Muscle of leg (tissue), 16 donors: ENCODE measurements at places on chromosomes 12 and 14. TPM values are rescaled to one million over a fixed set of nuclear protein-coding genes. Genes with fewer than 3 reads are reported as not detected.

Gene FSCB
- not detected for polyA plus RNA-seq

DNA sequence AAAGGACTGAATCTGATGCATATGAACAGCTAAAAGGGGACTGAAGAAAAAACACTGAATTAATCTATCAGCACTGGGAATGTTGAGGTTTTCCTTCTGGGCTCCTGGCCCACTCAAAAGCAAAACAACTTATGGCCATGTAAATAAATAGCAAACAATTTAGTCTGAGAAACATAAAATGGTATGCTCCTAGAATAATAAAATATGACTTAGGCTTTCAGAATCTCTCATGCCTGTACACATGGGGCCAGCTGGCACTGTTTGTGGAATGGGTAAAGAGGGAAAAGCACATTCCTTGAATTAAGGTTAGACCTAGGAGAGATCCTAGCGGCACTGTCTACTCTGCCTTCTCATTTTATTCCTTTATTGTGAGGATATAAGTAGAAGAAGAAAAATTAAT lies 6.2 kb downstream of the KLHDC2 start:
- DNase-seq, result no peak

DNA sequence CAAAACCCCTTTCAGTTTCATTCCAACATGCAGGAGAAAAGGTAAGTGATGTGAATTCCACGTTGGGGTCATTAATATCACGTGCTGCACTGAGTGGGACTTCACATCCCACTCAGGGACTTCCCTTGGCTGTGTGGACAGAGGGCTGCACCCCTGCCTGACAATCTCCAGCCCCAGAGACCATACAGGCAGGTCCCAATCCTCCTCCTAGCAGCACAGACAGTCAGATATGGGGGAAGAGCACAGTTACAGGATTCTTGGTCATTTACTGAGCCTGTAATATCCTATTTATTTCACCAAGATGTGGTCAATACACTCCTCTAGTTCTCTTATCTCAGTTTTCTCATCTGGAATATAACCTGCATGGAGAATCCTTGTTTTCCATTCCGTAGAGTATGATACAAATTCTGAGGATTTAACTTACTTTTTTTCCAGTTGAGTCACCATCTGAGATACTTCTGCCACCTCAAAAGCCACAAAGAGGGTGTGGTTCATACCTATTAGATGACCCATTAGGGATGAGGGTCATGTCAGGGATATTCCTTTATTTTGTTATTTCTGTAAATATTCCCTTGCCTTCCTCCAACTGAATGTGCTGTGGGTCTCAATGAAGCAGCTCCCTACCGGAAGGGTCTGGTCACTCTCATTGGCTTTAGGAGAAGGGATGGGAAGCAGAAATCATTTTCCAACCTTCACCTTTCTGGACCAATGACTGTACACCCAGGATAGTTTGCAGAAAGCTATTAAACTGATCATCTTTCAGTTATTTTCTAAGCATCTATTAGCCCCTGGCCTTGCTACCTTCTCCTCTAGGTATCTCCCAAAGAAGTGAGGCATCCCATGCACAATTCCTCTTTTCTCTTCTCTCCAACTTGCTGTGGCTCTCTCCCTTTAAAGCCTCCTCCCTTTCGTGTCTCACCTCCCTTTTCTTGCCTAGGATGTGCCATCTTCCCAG lies 43.0 kb upstream of the NTF3 start:
- no peak for DNase-seq

Gene MMP17
- 6.0 TPM for polyA plus RNA-seq

GRCh38 chr12:72612171-72612570 lies 340.0 kb downstream of the TRHDE start:
- no peak for DNase-seq

GRCh38 chr14:58637040-58637390 lies 747 bp upstream of the DACT1 start:
- peak; percentile 91 for DNase-seq

DNA sequence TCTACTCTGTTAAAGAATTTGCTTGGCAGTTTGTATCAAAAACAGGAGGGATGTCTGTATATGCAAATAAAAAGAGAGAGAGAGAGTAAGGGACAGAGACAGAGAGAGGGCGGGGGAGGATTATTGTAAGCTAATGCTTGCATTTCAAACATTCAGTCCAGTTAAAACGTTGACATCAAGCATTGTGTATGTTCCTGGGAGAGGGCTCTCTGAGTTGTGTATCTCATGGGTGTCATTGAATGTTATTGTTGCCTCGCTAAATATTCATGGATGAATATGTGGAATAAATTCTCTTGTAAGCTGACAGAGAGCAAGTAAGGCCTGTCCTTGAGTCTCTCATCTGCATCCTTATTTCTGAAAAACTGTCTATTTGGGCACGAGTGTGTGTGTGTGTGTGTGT lies 78.8 kb upstream of the VRK1 start:
- no peak for DNase-seq

DNA sequence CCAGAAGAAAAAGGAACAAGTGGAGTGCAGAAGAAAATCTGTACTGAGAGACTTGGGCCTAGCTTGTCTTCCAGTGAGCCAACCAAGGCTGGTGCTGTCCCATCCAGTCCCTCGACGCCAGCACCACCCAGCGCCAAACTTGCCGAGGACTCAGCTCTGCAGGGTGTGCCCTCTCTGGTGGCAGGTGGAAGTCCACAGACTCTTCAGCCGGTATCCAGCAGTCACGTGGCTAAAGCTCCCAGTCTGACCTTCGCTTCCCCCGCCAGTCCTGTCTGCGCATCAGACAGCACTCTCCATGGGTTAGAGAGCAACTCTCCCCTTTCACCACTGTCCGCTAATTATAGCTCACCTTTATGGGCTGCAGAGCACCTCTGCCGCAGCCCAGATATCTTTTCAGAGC lies 15.6 kb downstream of the CIPC start:
- no peak for DNase-seq

- peak; percentile 75 for DNase-seq
These were observed 23.0 kb downstream of the FAM222A start for GRCh38 chr12:109736552-109737108.

DNA sequence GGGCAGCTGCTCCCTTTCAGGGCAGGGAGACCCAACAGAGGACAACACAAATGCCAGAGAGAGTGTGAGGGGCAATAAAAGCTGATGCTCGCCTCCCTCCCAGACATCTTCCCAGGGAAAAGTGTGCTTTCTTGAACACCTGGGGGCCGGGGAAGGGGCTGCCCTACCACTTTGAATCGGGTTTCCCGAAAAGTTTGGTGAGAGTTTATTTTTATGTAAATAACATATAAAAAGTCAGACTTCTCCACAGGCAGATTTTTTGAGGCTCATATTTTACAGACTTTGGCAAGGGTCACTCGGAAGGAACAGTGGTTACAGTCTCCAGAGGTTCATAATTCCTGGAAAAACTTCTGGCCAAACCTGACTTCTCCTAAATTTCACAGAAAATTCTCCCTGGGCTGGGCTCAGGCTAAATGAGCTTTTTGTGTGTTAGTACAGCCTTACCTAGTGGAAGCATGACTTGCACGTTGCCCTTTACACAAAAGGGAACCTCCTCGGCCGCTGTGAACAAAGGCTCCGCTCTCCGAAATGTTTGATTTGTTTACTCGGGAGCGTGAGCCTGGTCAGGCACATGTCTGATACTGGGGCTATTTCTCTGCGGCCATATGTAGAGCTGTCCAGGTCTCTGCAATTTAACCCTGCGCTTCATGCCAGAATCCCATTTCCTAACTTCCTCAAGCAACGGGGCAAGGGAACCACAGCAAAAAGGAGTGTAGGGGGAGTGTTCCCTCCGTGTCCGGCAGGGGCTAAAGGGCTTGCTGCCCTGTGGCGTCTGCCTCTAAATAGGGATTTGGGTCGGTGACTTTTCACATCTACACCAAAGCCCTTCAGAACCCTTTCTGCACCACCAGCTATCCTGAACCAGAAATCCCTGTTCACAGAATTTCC lies 3.4 kb downstream of the RTL1 start:
- peak; percentile 94 for DNase-seq

DNA sequence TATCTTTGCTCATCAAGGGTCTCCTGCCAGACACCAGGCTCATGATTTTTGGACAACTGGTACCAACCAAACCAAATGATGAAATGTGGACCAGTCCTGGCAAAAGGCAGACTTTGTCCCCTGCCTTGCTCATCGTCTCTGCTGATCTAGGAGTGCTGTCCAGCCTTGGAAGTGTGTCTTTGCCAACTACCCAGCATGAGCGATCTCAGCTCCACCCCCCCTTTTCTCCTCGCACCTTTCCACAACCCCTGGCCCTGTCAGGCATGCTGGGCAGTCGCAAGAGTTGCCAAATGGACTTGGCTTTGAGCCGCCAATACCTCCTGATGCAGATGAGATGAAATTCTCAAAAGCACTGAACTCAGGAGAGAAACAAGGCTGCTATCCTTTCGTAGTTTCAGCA lies 174.3 kb downstream of the KCNA5 start:
- no peak for DNase-seq

DNA sequence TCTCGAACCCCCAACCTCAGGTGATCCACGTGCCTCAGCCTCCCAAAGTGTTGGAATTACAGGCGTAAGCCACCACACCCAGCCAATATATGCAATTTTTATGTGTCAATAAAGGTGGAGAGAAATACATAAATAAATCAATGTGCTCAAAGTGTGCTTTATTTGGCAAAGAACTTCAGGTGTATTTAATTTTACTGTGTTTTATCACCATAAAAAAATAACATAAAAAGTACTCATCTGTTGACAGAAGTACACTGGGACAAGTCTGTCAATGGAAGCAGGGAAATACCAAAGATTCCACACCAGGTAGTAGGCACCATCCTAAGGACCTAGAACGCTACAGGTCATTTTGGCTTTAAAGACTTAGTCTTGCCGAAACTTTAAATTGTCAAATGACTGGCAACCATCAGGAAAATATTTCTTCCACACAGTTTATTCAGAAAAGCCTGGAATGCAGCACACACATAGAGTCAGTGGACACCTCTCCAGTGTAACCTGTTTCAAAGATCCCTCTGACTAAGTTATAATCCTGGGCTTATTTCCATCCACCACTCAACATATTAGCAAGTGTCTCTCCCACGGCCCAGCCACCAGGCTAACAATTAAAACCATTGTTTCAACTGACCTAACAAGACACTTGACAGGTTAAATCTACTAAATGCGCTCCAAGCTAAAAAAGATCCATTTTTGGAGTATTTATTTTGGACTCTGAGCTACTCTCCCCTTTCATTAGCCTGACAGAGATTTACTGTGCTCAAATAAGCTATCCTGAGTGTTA lies 4.2 kb downstream of the ERO1A start:
- DNase-seq, result no peak

GRCh38 chr14:56049536-56049935 lies 68.7 kb upstream of the PELI2 start:
- no peak for DNase-seq

Gene GABARAPL1
- 16.3 TPM for polyA plus RNA-seq

Gene ZFHX2
- polyA plus RNA-seq, result 2.5 TPM

Gene FZD10
- 13.1 TPM for polyA plus RNA-seq

Gene ANKRD9
- 23.5 TPM for polyA plus RNA-seq

DNA sequence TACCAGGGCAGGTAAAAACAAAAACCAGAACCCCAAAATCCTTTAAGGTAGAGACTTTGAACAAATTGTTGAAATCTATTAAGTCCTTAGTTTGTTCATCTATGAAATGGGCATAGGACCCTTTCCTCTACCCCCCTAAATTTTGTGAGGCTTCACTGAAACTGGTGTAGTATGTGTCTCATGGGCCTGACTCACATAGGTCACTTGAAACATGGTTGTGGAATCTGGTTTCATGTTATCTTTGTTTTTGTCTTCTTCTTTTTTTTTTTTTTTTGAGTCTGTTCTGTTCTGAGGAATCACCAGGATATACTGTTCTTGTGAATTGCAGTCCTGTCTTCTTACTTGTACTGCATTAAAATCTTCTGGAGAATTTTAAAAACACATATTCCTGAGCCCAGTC lies 202.2 kb downstream of the KTN1 start:
- no peak for DNase-seq

Gene PRPF39
- 43.2 TPM for polyA plus RNA-seq

- DNase-seq, result no peak
These were observed 98.8 kb downstream of the DAD1 start for GRCh38 chr14:22489957-22490950.

GRCh38 chr12:131455581-131456110 lies 255.2 kb upstream of the SFSWAP start:
- no peak for DNase-seq

Gene TSPAN19
- not detected for polyA plus RNA-seq

DNA sequence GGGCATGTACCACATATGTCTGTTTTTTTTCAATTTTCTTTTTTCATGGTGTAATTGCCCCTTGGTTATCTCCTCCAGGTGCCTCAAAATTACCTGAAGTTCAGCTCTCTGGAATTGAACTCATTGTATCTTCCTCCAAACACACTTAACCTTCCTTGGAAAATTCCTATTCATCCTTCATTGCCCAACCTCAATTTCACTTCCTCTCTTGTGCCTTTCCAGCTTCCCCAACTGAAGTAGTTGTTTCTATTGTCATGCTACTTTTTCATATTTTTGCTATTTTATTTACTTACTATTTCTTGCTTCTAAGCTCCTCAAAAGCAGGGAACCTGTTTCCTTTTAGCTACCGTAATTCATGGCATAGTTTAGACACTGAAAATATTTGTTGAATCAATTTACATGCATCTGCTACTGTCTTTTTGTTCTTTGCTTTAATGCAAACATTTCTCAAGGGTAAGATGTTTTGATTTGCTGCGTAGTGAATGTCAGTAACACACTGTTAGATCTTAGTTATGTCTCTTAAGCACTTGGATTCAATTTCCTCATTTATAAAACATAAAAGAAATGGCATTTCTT lies 37.0 kb upstream of the STXBP6 start:
- peak; percentile 29 for DNase-seq

Gene E2F7
- 4.2 TPM for polyA plus RNA-seq
